NCI-H187 treated with DMSO at 0.1 percent for 48 hours (cell line): ENCODE measurements at places on chromosomes 6 and 20.

- no peak for DNase-seq
Measured at GRCh38 chr6:31954511-31954910, 4.3 kb downstream of the NELFE start.

DNA sequence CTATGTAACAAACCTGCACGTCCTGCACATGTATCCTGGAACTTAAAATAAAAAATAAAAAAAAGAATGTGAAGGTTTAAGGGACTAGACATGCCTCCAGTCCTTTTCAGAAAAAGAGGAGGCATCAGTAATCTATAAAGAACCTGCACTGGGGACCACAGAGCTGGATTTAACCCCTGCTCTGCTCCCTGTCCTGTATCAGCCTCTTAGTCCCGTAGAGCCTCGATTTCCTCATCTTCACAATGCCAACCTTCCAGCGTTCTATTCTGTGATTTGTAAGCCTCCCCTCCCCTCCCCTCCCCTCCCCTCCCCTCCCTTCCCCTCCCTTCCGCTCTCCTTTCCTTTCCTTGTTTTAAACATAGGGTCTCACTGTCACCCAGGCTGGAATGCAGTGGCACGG lies 31.1 kb upstream of the TMEM181 start:
- no peak for DNase-seq

DNA sequence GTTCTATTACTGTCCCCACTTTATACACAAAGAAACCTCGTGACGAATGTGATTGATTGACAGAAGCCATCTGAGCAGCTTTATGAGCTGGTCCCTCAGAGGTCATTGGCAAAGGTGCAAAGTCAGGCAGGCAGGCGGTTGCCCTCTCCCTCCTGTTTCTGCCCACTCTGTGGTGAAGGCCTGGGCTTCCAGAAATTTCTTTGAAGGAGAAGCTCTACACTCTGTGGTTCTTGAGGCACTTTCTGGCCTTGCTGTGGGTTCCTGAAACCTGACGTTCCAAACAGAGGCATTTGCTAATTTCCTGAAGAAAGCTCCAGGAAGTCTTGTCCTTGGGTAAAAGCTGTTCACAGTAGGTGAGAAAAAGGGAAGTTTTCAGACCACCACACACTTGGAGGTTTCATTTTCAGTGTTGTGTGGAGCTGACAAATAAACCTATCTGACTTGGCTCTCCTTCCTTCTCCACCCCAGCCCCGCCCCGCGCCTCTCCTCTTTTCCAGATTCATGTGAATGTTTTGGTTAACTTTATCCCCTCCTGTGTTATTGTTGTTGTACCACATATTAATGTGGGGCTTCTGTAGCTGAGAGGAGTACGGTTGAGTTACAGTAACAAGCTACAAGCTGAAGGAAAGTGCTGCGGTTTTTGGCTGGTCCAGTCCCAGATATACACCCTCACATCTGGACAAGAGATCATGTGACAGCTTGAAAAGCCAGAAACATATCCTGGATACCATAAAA lies 274.1 kb downstream of the CLIC5 start:
- DNase-seq: no peak

DNA sequence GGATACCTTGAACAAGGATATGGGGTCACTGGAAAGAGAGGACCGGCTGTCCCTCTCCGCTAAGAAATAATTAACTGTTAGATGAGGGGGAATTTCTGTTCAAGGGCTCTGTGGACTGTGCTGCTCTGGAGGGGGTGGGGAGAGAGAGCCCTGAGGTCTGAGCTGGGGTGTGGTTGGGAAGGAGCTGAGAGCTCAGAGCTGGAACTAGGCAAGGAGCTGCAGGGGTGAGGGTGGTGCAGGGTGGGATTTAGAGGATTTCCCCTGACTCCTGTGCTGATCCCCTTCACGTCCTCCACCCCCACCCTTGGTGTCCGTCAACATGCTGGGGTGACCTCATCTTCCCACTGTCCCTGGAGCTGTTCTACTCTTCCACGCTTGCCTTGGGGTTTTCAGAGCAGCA lies 52.5 kb downstream of the HLA-A start:
- DNase-seq: no peak

- no peak for DNase-seq
Measured at GRCh38 chr6:134195164-134195906, 122.6 kb downstream of the SGK1 start.

GRCh38 chr6:8322659-8323058 lies 112.7 kb downstream of the SLC35B3 start:
- DNase-seq: no peak

GRCh38 chr20:37521061-37521771 lies at the start of gene NNAT:
Gene NNAT, plus strand, starts transcription at chr20:37521250. Its CDS starts 82 bp downstream, at chr20:37521332.
- no peak for DNase-seq

GRCh38 chr6:137571854-137572253 lies 77.7 kb upstream of the OLIG3 start:
- DNase-seq: no peak
